Skin of body (tissue), 3 donors: ENCODE measurements at places on chromosomes 11 and 22.
A peak's percentile ranks its signal among the peaks of the same experiment; 100 is the strongest.

GRCh38 chr11:57097149-57097548 lies 84.6 kb upstream of the LRRC55 start:
- no peak for DNase-seq

DNA sequence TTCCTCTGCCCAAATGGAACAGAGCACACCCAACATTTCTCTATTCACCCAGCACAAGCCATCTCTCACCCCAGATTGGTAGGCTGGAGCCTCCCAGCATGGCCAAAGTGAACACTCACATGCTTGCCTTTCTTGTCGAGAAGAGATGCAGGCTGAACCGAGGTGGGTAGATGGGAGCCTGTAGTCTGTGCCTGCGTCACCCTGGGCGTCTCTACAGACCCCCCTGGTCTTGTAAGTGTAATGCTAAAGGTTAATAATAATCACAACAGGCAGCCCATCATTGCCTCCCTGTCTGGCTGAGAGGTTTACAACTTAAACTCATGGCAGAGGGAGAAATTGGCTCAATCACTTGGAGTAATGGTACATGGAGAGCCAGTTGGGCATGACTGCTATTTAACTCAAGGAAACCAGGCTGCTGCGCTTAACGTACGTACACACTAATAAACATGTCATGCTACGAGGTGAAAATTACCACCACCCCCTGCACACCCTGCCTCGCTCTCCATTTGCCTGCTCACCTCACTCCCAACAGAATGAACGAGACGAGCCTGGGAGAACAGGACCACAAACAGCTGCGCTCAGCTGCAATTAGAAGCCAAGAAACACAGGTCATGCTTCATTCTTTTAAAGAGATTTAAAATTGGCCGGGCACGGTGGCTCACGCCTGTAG lies 9.1 kb upstream of the ZBTB16 start:
- no peak for DNase-seq

DNA sequence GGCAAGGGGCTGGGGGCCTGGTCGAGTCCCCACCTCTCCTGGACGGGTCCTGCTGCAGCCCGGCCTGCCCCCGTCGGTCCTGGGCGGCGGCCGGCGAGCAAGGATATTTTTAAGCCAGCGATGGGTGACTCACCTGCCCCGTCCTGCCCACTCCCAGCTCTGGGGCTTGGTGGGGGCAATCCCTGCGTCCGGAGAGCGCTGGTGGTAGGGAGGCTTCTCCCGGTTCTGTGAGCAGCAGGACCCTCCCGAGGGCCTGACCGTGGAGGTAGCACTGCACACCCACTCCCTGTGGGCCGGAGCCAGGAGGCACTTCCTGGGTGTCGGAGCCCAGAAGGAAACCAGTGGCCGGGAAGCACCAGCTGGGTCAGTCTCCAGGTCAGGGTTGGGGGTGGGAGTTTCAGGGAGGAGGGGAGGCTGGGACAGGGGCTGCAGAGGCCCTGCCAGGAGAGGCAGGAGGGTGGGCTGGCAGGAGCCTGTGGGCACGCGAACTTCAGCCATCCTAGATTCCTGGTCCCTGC lies 467 bp downstream of the EPS8L2 start:
- no peak for DNase-seq

DNA sequence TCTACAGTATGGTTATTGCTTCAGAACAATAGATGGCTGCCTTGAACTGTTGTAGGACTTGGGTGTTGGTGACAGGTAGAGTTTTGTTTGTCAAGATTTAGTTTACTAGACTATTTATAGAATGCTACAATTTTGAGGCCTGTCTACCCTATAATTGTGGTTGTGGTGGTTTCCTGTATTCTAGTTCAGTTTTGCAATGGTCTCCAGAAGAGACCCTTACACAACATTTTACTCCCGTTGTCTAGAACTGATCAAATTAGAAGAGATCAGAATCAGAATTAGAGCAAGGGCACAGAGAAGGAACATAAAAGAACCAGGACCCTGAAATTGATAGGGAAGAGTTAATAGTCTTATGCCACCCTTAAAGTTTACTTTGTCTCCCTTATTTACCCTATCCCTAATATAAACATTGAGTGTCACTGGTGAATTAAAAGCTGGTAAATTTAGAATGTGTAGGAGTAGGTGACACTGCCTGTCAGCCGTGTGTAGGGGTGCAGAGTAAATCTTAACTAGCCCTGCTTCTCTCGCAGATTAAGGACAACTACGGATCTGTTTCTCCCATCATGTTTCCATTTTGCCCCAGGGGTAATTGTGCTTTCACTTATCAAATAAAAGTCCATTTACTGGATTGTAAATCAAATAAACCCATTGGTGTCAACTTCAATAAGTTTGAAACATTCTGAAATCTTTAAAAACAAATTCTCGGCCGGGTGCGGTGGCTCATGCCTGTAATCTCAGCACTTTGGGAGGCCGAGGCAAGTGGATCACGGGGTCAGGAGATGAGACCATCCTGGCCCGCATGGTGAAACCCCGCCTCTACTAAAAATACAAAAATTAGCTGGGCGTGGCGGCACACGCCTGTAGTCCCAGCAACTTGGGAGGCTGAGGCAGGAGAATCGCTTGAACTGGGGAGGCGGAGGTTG lies 10.9 kb upstream of the PHLDB1 start:
- no peak for DNase-seq

- peak; percentile 38 for DNase-seq
Measured at GRCh38 chr11:114250993-114251814, 45.0 kb upstream of the NNMT start.

DNA sequence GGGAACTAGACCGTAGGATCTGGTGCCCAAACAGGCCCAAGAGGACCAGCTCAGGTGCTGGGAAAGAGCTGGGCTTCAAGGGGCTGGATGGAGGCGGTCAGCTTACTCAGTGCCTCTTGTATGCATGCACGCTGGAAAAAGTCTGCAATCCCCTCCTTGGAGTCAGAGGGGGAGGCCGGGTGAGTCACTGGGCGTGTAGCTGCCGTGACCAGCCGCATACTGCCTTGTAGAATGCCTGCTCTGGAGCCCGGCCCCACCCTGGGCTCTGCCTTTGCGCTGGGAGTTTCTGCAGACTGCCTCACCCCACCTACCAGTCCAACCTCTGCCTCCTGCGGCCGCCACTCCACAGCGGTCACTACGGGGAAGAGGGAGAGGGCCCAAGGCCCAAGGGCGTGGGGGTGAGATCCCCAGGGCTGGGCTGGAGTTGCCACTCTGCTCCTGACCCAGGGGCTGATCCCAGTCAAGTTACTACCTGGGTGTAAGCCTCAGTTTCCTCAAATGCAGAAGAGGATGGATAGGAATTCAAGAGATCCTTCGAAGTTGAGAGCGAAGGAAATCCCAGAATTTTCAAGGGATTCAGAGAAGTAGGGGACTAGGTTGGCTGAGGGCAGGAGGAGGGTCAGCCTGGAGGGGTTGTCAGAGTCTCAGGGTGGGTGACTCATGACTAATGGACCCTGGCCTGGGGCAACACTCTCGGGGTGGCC lies 4.2 kb downstream of the MRGPRF start:
- DNase-seq, result peak; percentile 74

GRCh38 chr11:70173018-70173417 lies 30.1 kb upstream of the FADD start:
- no peak for DNase-seq

DNA sequence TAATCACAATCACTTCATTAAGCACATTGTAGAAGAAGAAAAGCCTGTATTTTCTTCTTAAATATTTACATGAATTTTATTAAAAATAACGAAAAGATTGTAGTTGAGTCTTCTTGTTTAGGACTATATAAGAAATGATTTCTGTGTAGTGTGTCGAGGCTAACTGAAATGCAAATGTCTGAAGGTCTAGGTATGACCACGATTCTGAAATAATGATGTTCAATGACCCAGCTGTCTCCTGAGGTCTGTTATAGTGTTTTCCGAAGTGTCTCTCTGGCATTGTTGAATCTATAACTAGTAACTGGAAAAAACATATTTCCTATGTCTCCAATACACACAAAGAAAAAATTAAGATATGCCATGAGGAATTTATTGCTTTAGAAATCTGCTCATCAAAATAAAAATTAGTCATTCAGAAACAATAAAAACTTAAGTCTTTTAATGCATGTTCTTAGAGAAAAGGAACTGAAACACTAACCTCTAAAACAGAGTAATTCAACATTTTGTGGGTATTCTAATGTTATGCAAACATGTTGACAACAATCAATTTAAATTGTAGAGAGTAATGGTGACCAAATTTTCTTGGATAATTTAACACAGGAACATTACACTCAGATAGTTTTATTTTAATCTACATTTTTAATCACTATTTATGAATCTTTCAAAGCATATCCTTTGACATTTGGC lies 55.0 kb downstream of the CASP12 start:
- DNase-seq, result no peak

- no peak for DNase-seq
Measured at GRCh38 chr11:2976294-2977063, 15.7 kb downstream of the NAP1L4 start.

DNA sequence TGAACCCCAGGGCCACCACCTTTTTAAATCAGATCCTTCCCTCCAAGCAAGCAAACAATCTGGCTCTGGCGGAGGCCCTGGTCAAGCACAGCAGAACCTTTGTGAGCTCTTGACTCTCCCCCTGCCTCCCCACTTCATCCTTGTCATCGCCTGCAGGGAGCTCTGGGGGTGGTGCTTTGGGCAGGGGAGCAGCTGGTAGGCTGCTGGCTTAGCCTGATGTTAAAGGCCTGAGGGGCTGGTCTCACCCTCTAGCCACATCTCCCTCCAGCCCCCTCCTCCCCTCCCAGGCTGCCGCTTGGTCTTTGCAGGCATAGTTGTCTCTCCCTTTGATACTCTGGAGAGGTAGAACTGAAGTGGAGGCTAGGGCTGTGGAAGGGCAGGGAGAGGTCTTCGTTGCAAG lies 50.9 kb downstream of the THAP12 start:
- no peak for DNase-seq

DNA sequence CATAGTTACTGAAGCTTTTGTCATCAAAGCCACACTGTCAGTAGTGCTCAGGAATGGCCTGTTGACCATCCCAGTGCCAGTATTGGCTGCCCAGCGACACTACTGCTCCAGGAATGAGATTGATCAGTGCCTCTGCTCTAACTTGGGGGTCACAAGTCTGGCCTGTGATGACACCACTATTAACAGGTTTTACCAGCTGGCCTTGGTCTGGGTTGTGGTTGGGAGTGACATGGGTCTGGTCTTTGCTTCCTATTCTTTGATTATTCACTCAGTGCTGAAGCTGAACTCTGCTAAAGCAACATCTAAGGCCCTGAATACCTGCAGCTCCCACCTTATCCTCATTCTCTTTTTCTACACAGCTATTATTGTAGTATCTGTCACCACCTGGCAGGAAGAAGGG lies 21.5 kb downstream of the OR56B4 start:
- DNase-seq, result no peak

- DNase-seq, result no peak
Measured at GRCh38 chr22:50599816-50600455, 657 bp upstream of the MAPK8IP2 start.

GRCh38 chr11:520428-521176 lies 13.6 kb upstream of the RNH1 start:
- DNase-seq, result no peak

DNA sequence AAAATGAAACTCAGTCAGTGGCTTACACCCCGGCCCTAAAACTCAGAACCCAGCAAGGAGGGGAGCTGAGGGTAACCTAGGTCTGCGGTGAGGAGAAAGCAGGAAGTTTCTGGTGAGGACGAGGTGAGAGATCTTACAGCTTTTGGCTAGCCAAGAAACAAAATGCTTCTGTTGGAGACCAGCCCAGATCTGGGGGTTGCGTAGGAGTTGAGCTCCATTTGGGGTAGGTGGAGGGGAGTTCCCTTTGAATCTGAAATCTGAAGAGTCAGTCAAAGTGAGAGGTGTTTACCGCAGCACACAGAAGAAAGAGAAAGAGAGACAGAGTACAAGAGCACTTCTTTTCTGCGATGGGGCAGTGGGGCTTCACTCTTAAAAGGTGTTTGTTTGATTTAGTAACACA lies 29.6 kb downstream of the EHF start:
- DNase-seq, result no peak

DNA sequence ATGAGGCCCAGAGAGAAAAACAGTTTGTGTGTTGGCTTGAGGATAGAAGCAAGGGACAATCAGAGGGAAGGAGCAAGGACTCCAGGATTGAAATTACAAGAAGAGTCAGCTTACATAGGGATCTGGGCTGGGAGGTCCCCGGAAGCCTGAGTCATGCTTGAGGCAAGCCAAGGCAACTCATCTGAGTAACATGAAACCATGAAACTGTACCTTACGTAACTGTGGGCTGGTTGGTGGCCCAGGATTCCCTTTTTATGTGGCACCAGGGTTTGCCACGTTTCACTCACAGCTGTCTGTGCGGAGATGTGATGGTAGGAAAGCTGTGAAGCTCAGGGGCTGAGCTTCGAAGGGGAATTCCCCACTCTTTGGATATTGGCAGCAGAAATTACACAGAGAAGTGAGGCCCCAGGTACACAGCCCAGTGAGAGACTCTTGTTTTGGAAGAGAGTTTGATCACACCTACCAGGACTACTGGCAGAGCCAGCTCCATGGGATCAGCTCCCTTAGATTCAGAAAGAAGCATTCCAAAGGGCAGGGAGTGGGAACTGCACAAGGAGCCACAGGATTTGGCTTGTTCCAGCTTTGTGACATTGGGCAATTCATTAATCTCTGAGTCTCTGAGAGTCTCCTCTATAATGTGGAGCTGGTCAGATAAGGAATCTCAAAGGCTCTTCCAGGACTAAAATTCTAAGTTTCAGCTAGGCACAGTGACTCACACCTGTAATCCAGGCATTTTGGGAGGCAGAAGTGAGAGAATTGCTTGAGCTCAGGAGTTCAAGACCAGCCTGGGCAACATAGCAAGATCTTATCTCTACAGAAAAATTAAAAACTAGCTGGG lies 7.8 kb downstream of the SLC5A1 start:
- DNase-seq, result peak; percentile 11

DNA sequence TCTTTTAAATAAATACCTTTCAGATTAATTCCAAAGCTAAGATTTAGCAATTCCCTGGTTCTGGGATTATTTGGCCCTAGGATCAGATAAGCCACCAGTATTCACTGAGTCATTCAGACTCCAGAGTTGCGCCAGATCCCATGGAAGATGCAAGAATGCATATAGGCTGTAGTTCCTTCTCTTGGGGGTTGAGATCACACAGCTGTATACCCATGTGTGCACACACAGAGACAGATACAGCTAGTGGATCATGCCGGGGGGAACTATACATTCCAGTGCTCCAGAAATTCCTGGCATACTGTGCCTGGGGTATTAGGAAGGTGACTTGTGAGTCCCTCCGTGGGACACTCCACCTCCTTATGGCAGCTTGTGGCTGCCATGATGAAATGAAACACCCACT lies 75.4 kb downstream of the ZBTB16 start:
- no peak for DNase-seq

DNA sequence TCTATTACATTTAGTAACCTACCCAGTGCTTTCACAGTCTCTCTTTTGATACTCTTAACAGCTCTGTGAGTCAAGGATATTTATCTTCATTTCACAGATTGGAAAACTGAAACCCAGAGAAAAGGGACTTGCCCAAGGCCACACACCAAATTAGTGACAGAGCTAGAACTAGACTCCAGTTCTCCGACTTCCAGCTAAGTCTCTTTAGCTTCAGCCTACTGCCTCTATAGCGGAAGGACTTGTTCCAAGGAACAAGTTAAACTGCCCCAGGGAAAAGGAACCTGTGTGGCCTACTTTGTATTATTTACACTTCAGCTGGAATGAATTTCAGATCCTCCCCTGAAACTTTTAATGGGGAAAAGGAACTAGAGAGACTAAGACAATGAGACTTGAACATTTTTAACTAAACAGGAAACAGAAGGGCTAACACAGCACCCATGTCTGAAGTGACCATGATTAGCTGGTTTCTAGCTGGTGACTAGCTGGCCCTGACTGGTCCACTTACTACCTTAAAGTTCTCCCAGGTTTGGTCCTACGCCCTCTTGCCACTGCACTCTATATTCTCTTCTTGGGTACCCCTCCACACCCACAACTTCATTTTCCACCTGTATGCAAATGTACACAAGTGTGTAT lies 1.3 kb downstream of the LRRC51 start:
- no peak for DNase-seq
